ENCODE measurements at places on chromosomes 3 and 15. TPM values are rescaled to one million over a fixed set of nuclear protein-coding genes. Genes with fewer than 3 reads are reported as not detected.

The CACNA2D3 gene
- not detected for polyA plus RNA-seq

The NMNAT3 gene
- polyA plus RNA-seq, result 7.7 TPM

The PCCB gene
- 27.2 TPM for polyA plus RNA-seq

The PP2D1 gene
- polyA plus RNA-seq, result 0.60 TPM

The CFAP100 gene
- polyA plus RNA-seq, result not detected

The FILIP1L gene
- polyA plus RNA-seq, result not detected

The CPNE9 gene
- polyA plus RNA-seq, result 0.67 TPM

The PRRT3 gene
- 5.4 TPM for polyA plus RNA-seq

The TGM5 gene
- polyA plus RNA-seq, result not detected

The HMCES gene
- polyA plus RNA-seq, result 85.3 TPM

The HRG gene
- polyA plus RNA-seq, result not detected

The TLNRD1 gene
- 2.2 TPM for polyA plus RNA-seq

The MED12L gene
- polyA plus RNA-seq, result not detected

The HCLS1 gene
- polyA plus RNA-seq, result 340 TPM

The ADPGK gene
- polyA plus RNA-seq, result 79.8 TPM

The IL5RA gene
- polyA plus RNA-seq, result not detected

The PLCB2 gene
- polyA plus RNA-seq, result 28.4 TPM

The PPARG gene
- not detected for polyA plus RNA-seq

The FOXL2NB gene
- not detected for polyA plus RNA-seq

The RPL32 gene
- polyA plus RNA-seq, result 4,415 TPM

The ZPLD1 gene
- polyA plus RNA-seq, result not detected

The WDR49 gene
- not detected for polyA plus RNA-seq

The WDR93 gene
- not detected for polyA plus RNA-seq

The ATP13A5 gene
- not detected for polyA plus RNA-seq

The NAA50 gene
- polyA plus RNA-seq, result 55.4 TPM

The GOLGA8G gene
- polyA plus RNA-seq, result not detected

The GADL1 gene
- polyA plus RNA-seq, result not detected

The TRIM42 gene
- not detected for polyA plus RNA-seq

The SGO1 gene
- polyA plus RNA-seq, result 0.51 TPM

The RBP2 gene
- not detected for polyA plus RNA-seq

The SLC9C1 gene
- polyA plus RNA-seq, result 0.08 TPM

The PRSS50 gene
- polyA plus RNA-seq, result not detected

The ARPP21 gene
- polyA plus RNA-seq, result not detected

The CHRNB4 gene
- not detected for polyA plus RNA-seq

The NR2F2 gene
- not detected for polyA plus RNA-seq

The AQP9 gene
- not detected for polyA plus RNA-seq

The SPESP1 gene
- 0.25 TPM for polyA plus RNA-seq

The HIGD2B gene
- 0.21 TPM for polyA plus RNA-seq

The CHL1 gene
- polyA plus RNA-seq, result not detected

The BCL2A1 gene
- 29.4 TPM for polyA plus RNA-seq

The LIPH gene
- not detected for polyA plus RNA-seq

The ABHD6 gene
- 2.5 TPM for polyA plus RNA-seq

The ST3GAL6 gene
- polyA plus RNA-seq, result not detected

The HOMER2 gene
- 3.8 TPM for polyA plus RNA-seq

The CRYGS gene
- 0.26 TPM for polyA plus RNA-seq

The ILDR1 gene
- polyA plus RNA-seq, result not detected

The USP13 gene
- 5.7 TPM for polyA plus RNA-seq

The NDN gene
- 0.21 TPM for polyA plus RNA-seq

The TRH gene
- polyA plus RNA-seq, result not detected

The GOLGA6D gene
- polyA plus RNA-seq, result not detected

The CTXN2 gene
- not detected for polyA plus RNA-seq

The DHFR2 gene
- 3.0 TPM for polyA plus RNA-seq

The DAZL gene
- polyA plus RNA-seq, result not detected

The CYP8B1 gene
- not detected for polyA plus RNA-seq

The ATP10A gene
- polyA plus RNA-seq, result 7.2 TPM

The OCA2 gene
- not detected for polyA plus RNA-seq

The STRIT1 gene
- polyA plus RNA-seq, result not detected

The GRK7 gene
- not detected for polyA plus RNA-seq

The GRIP2 gene
- not detected for polyA plus RNA-seq
